Gastroesophageal sphincter (tissue), 4 donors: ENCODE measurements at places on chromosomes 1 and 21.

DNA sequence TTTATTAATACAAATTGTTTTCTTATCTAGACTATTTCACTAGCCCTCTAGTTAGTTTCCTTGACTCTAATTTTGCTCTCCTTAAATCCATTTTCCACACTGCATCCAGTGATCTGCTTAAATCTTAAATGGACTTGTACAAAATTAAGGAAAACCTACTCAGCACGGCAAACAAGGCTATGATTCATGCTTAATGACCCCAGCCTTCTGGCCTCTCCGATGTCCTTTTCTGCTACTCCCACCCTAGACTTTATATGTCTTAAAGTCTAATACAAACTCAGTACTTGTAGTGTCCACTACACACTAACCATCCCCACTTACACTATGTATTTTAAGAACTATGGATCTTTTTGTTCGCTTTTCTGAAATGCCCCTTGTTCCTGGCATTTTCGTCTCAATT lies 2.2 kb downstream of the TMED5 start:
- no peaks in the 10 kb centered on the region for H3K36me3 ChIP-seq
- peaks cover 62% of the 10 kb centered on the region for H3K4me1 ChIP-seq

GRCh38 chr1:228174482-228175315 lies 9.1 kb downstream of the IBA57 start:
- no peaks in the 10 kb centered on the region for H3K27me3 ChIP-seq
- no peak for ATAC-seq
- H3K4me1 ChIP-seq = no peaks in the 10 kb centered on the region
- no peak overlapping the region for H3K27ac ChIP-seq

GRCh38 chr1:143699731-143700130 lies 272.1 kb downstream of the FAM72C start:
- H3K36me3 ChIP-seq = no peaks in the 10 kb centered on the region
- no peak for ATAC-seq
- H3K4me3 ChIP-seq = no peak overlapping the region
- peaks cover 45% of the 10 kb centered on the region for H3K27me3 ChIP-seq
- no peaks in the 10 kb centered on the region for H3K4me1 ChIP-seq

DNA sequence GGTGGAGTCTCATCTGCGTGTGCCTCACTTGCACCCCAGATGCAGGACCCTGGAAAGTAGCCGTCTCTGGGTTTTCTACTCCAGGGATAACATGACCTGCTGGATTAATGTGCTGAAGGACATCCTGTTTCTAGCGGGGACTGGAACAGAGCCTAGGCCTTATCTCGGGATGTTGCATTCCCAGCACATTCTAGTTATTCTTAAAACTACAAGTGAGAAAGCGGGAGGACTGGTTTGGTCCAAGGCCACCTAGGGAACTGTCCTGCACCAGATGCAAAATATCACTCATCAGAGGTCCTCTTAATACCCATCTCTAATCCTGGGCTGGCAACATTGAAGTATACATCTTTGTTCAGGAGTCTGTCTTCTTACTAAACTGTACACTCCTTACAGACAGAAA lies 179.9 kb downstream of the ZC3H11B start:
- H3K4me1 ChIP-seq = no peaks in the 10 kb centered on the region
- no peak overlapping the region for H3K4me3 ChIP-seq
- no peaks in the 10 kb centered on the region for H3K27me3 ChIP-seq

GRCh38 chr1:64525116-64525686 lies 55.3 kb downstream of the CACHD1 start:
- H3K36me3 ChIP-seq = no peaks in the 10 kb centered on the region
- ATAC-seq = no peak
- H3K4me3 ChIP-seq = no peak overlapping the region
- no peaks in the 10 kb centered on the region for H3K4me1 ChIP-seq
- H3K27me3 ChIP-seq = no peaks in the 10 kb centered on the region
